ENCODE measurements at places on chromosomes 1 and 21. TPM values are rescaled to one million over a fixed set of nuclear protein-coding genes. Genes with fewer than 3 reads are reported as not detected.

DNA sequence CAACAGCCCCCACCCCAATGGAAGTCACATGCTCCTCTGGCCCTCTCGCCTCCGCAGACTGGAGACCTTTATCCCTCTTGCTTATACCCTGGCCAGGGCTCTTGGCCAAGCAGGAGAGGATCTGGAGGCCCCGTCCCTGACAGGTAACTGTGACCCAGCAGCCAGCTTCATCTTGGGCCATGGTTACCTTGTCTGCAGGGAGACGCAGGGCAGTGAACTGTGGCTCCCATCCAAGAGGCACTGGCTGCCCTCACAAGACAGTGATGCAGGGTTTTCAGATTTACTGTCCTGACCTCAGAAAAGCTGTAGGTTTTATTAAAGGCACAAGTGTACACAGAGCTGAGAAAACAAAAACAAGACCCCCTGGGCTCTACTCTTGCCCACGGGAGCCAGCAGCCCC, 96.7 kb upstream of the KLHDC7A start:
- no peak for DNase-seq

DNA sequence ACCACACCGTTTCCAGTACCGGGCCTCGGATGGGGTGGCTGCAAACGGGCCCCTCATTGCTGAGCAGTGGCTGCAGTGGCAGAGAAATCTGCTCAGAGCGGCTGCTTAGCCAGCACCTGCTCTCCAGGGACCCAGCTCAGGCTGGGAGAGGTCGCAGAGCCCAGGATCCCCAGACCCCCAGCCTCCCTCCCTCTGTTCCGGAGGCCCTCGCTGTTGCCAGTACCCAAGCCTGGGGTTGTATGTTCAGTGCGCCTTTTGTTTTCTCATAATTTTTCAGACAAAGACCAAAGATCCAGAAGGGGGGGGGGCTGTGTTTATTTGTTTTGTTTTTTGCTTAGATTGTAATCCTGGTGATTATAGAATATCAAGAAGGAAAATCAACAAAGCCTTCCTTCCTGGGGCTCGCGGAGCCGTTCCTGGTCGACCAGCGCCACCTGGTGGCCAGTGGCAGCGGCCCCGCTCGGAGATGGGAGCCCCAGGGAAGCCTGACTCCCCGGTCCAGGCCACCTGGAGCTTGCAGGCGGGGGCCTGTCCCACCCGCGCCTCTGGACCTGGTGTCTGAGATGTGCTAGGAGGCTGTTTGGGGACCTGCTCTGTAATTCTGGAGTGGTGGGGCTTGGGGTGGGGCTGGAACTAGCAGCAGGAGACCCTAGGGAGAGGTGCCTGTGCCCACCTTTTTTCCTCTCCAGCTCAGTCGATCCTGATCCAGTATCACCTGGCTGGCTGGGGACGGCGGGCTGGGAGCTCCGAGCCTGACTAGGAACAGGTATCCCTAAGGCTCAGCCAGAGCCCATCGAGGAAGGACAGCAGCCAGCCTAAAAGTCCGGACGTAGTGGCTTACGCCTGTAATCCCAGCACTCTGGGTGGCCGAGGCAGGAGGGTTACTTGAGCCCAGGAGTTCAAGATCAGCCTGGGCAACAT, 123.9 kb upstream of the VAMP3 start:
- DNase-seq, result peak; percentile 85

DNA sequence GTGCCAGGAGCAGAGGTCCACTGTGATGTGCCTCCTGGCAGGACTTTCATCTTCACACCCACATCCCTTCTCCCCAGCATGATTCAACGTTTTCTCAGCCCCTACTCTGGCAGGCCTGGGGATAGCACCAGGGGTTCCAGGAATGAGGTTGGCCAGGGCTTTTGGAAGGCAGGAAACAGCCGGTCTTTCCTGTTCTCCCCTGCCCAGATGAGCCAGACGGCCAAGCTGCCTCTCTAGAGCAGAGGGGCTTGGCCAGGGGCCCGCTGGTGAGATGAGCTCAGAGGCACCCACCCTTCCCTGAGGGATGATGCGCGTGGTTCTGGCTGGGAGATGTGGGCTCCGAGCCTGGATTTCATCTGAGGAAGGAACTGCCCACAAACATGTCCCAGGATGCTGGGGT, 4.3 kb upstream of the MFAP2 start:
- DNase-seq, result peak; percentile 82

- peak; percentile 54 for DNase-seq
Measured at GRCh38 chr1:28591708-28592320, at the start of gene RAB42. Gene RAB42, plus strand, starts transcription at chr1:28592265. Its CDS starts 247 bp downstream, at chr1:28592512.

GRCh38 chr1:100959502-100960060, 63.7 kb downstream of the SLC30A7 start:
- no peak for DNase-seq

DNA sequence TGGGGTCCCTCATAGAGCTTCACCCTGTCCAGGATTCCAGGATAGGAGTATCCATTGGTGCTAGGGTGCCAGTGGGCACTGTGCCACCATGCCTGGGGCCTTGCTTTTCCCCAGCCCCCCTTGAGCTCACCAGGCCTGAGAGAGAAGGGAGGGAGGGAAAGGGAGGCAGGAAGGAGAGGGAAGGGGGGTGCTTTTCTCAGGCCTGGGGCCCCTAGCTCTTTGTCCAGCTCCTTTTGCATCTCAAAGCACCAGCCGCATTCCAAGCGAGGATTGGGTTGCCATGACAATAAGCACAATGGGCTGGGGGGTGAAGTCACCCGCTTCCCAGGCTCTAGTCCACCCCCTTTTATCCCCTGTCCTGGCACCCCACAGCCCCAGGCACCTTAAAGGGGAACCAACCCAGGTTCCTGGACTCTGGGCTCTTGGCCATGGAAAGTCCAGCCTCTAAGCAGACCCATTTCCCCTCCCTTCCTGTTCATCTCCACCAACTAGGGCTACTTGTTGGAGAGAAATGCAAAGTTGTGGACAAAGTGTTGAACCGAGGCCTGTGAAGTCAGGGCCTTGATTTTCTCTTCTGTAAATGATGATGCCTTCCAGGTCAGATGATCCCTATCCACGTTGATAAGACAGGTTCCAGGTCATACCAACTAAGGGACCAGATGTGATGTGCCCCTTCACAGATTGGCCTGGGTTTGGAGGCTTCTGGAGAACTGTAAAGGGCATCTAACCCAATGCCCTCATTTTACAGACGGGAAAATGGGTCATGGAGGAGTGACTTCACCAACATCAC, 11.4 kb downstream of the THBS3 start:
- no peak for DNase-seq

- DNase-seq, result no peak
Measured at GRCh38 chr1:175134500-175134899, 58.1 kb downstream of the KIAA0040 start.

GRCh38 chr1:25699500-25700143, 83.0 kb downstream of the MAN1C1 start:
- DNase-seq, result peak; percentile 80

DNA sequence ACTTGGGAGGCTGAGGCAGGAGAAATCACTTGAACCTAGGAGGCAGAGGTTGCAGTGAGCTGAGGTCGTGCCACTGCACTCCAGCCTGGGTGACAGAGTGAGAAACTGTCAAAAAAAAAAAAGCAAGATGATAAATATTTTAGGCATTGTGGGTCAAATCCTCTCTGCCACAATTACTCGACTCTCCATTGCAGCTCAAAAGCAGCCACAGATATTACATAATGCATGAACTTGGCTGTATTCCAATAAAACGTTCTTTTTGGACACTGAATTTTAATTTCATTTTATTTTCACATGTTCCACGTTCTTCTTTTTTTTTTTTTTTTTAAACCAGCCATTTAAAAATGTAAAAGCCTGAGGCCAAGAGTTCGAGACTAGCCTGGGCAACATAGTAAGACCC, 69.4 kb downstream of the TCP10L start:
- no peak for DNase-seq

- DNase-seq, result no peak
Measured at GRCh38 chr1:11855430-11855829, 3.3 kb downstream of the NPPB start.

TFF2 gene
- not detected for total RNA-seq

Data from left ventricle myocardium superior (tissue), 1 donor.